ENCODE measurements at places on chromosomes 6 and 20. TPM values are rescaled to one million over a fixed set of nuclear protein-coding genes. Genes with fewer than 3 reads are reported as not detected.

Gene HTR1B
- total RNA-seq = not detected

Gene TRIM26
- total RNA-seq = 54.0 TPM

Gene SF3B5
- total RNA-seq = 51.3 TPM

Gene C6orf141
- 1.5 TPM for total RNA-seq

Gene FRMD1
- total RNA-seq = not detected

Gene CSNK2A1
- total RNA-seq = 79.9 TPM

Gene KCNK5
- total RNA-seq = 8.9 TPM

Gene OXT
- not detected for total RNA-seq

Gene HNF4A
- total RNA-seq = 0.46 TPM

Gene DAAM2
- total RNA-seq = 48.1 TPM

Gene TFAP2D
- total RNA-seq = not detected

Gene OR12D1
- not detected for total RNA-seq
